T-helper 1 cell (primary cell): ENCODE measurements at places on chromosomes 1 and 21.

DNA sequence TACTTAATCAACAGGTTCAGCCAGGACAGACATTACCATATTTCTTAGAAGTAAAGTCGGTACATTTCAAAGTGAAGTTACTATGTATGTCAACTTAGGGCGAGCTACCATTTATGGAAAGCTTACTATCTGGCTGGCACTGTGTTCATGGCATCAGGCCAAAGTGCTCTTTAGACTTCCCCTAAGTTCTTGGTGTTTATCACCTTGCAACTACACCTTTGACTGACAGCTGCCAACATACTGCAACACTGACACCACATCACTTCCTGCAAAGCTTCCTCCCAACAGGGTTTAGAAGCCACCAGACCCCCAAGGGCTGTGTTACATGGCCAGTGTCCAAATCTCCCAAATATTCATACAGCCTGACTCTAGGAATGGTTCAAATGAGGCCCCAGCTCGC lies 61.0 kb downstream of the TIAM1 start:
- no peak for DNase-seq

DNA sequence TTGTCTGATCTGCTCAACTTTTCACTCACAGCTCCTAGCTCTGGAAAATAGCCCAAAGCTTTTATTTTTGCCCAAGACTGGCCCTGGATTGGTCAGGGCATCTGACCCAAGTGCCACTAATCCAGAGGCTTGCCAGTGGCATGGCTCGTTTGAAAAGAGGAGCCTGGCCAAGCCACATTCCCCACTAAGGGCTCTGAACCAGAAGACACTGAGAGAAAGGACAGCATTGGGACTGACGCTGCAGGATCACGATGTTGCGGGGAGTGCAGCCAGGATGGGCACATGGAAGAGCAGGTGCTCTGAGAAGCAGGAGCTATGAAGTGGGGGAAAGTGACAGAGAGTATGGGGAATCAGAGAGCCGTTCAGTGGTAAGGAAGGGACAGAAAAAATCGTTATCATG lies 44.9 kb upstream of the TSPAN2 start:
- DNase-seq, result no peak

- no peak for DNase-seq
Measured at GRCh38 chr1:204868340-204868700, 2.3 kb upstream of the NFASC start.

- DNase-seq, result no peak
Measured at GRCh38 chr1:226496453-226497015, 52.0 kb upstream of the STUM start.

GRCh38 chr1:60503266-60503925 lies 429.8 kb upstream of the C1orf87 start:
- DNase-seq, result no peak

DNA sequence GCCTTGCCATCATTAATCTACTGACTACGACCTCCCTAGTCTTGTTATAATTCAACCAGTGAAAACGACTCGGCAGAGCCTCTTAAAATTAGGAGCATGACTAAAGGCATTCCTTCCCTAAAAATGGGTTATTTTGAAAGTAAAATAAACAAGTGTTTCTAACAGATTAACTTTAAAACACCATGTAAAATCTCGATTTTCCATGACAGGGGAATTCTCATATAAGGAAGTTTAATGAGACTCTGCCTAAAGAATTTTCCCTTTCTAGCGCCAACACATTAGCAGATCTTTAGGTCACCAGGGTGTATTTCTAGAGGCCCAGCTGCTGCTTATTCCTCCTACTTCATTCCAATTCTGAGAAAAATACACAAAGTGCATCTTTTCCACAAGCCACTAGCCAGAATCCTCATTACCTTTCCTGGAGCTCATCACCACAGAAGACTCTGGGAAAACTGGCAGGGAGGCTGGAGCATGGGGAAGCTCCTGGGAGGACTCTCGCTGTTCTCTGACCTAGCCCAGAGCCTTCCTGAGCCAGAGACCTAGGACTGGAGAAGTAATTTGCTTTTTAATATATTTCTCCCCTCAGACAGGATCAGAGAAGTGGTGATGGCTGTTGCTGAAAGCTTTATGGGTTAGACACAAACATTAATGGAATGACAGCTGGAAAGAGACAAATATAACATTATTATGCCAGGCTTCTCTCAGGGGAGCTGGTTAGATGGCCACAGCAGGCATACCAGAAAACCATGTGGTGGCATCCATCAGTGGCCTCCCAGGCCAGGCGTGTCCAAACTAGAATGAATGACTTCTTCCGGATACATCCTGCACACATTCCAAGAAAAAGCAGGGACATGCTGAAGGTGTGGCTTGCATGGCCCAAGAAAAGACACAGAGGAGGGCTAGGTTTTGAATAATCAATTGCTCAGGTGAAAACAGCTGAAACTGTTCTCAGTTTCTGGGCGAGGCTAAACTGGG lies 63.6 kb upstream of the CTTNBP2NL start:
- no peak for DNase-seq
